Astrocyte (in vitro differentiated cells and primary cell): ENCODE measurements at places on chromosomes 2 and 18. TPM values are rescaled to one million over a fixed set of nuclear protein-coding genes. Genes with fewer than 3 reads are reported as not detected.

GRCh38 chr2:219327719-219328118 is 4.8 kb downstream of the RESP18 start:
- no peak overlapping the region for H3K4me3 ChIP-seq
- H3K27ac ChIP-seq = no peak overlapping the region
- no peaks in the 10 kb centered on the region for H3K36me3 ChIP-seq
- DNase-seq = no peak

The POTEJ gene
- not detected in 2 replicates for total RNA-seq

DNA sequence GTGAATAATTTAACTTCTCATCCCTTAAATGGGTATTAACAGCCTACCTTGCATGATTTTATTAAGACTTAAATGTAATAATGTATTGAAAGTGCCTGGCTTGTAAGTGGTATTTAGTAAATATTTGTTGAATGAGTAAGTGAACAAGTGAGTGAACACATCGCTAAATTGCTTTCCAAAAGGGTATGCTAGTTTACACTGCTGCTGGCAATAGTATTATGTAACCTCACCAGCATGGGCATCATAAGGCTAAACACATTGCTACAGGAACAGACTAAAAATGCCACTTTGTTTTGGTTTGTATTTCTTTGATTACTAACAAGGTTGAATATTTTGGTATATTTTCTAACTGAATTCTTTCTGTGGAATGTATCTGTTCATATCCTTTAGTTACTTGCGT is 9.8 kb downstream of the WDR43 start:
- peaks cover 42% of the 10 kb centered on the region for H3K36me3 ChIP-seq
- peak; percentile 52 for DNase-seq
- no peak overlapping the region for H3K27ac ChIP-seq
- no peak overlapping the region for H3K4me3 ChIP-seq
- peaks cover 2% of the 10 kb centered on the region for H3K4me1 ChIP-seq
- no peaks in the 10 kb centered on the region for H3K27me3 ChIP-seq

DNA sequence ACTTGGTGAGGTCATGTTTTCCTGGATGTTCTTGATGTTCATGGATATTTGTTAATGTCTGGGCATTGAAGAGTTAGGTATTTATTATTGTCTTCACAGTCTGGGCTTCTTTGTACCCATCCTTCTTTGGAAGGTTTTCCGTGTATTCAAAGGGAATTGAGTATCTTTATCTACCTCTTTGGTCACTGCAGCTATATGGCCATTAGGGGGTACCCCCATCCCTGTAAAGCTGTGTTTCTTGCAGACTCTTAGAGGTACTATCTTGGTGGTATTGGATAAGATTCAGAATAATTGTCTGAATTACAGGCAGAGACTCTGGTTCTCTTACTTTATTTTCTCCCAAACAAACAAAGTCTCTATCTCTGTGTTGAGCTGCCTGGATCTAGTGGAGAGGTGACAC is 401.6 kb upstream of the FSIP2 start:
- DNase-seq = no peak
- H3K27me3 ChIP-seq = no peaks in the 10 kb centered on the region
- H3K36me3 ChIP-seq = no peaks in the 10 kb centered on the region
- H3K4me3 ChIP-seq = no peak overlapping the region
- no peaks in the 10 kb centered on the region for H3K4me1 ChIP-seq

The UGT1A4 gene
- not detected in 2 replicates for total RNA-seq
